SK-MEL-5 (cell line): ENCODE measurements at places on chromosomes 16 and 17. TPM values are rescaled to one million over a fixed set of nuclear protein-coding genes. Genes with fewer than 3 reads are reported as not detected.

Gene GLP2R
- total RNA-seq, result not detected in 2 replicates

Gene ADAM11
- total RNA-seq, result 7.6 and 8.6 TPM in 2 replicates

Gene MNT
- total RNA-seq, result 8.8 and 10.5 TPM in 2 replicates

Gene GAS7
- 114 and 115 TPM in 2 replicates for total RNA-seq

Gene ETV4
- total RNA-seq, result 154 and 164 TPM in 2 replicates

Gene SCGB1C2
- not detected in 2 replicates for total RNA-seq

Gene SF3B3
- 187 and 191 TPM in 2 replicates for total RNA-seq

GRCh38 chr17:46024590-46024989 lies 25.5 kb downstream of the STH start:
- DNase-seq, result no peak

DNA sequence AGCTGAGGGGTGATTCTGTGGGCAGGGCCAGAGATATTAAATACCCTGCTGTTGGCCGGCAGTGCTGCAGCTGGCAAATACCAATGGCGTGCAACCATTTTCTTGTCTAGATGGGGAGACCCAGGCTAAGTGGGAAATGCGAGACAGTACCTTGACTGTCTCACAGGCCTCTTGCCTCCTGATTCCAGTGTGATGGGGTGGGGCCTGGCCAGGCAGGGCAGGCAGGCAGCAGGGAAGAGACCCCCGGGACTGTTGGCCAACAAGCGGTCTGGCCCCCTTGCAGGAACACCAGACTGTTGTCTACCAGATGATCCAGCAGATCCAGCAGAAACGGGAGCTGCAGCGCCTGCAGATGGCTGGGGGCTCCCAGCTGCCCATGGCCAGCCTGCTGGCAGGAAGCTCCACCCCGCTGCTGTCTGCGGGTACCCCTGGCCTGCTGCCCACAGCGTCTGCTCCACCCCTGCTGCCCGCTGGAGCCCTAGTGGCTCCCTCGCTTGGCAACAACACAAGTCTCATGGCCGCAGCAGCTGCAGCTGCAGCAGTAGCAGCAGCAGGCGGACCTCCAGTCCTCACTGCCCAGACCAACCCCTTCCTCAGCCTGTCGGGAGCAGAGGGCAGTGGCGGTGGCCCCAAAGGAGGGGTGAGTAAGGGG lies 5.7 kb upstream of the CISD3 start:
- DNase-seq, result no peak

GRCh38 chr16:89574681-89575246 lies 794 bp upstream of the CPNE7 start:
- peak; percentile 49 for DNase-seq

- no peak for DNase-seq
These were observed 35.9 kb downstream of the HSBP1 start for GRCh38 chr16:83843657-83844056.

DNA sequence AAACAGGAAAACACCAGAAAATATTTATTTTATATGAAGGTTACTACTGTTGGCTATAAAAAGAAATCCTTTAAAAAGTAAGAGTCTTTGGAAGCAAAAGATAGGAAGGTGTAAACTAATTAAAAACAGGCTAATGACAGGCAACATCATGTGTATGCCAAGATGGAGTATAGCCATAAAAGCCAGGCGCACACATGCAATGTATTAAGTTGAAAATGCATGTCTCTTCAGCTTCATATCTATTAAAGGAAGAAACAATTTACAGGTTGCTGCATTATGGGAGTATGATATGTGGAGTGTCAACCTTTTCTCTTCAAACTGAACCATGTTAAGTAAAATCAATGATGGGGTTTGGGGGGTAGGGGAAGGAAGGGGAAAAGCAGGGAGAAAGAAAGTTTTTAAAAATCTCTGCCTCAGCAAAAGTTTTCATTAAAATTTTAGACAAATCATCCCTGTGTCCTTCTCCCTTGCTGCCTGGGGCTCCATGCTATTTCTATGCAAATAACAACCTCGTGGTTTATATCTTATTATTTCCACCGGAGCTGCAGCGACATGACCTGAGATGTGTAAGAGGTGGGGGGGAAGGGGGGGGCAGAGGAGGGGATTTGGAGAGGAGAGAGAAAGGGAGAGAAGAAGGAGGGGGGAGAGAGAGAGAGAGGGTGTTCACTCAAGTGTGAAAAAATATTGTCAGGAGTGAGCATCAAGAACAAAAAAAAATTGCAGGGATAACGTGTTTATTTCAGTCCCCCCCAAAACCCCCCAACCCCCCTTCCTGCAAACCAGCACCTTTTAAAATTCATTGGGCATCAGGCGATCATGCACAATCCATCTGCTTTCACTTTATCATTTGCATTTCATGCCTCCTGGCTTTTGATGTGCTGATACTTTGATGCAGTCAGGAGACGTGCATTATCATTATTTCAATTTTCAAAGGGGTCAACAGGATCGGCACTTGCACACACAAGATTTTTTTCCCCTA lies 197.6 kb downstream of the AATF start:
- DNase-seq, result no peak

DNA sequence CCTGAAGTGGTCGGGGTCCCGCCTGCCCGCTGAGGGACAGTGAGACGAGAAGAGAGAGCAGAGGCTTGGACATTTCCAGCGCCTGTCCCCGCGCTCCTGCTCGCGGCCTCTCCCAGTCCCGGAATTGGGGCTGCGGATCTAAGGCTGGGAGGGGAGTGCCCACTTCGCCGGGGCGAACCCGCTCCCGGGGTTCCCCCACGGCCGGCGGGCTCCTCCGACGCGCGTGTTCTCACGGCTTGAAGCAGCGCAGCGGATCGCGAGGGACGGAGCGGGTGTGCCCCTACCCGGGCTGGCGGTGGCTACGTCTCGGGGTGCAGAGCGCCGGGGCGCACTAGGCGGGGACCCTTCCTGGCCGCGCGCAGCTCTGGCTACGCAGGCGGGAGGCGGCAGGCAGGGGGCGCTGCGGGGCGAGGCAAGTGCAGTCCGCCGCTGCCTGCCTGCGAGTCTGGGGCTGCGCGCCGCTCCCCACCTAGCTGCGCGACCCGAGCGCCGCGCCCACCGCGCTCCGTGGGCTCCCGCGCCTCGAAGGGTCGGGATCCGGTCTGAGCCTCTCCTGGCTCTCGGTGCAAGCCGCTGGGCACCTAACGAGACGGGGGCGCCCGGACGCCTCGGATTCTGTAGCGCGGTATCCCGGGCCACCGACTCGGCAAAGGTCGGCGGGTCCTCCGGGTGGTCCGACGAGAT lies 1.2 kb downstream of the NGFR start:
- DNase-seq, result peak; percentile 48

GRCh38 chr16:25126820-25127232 lies 15.3 kb downstream of the LCMT1 start:
- DNase-seq, result peak; percentile 52

DNA sequence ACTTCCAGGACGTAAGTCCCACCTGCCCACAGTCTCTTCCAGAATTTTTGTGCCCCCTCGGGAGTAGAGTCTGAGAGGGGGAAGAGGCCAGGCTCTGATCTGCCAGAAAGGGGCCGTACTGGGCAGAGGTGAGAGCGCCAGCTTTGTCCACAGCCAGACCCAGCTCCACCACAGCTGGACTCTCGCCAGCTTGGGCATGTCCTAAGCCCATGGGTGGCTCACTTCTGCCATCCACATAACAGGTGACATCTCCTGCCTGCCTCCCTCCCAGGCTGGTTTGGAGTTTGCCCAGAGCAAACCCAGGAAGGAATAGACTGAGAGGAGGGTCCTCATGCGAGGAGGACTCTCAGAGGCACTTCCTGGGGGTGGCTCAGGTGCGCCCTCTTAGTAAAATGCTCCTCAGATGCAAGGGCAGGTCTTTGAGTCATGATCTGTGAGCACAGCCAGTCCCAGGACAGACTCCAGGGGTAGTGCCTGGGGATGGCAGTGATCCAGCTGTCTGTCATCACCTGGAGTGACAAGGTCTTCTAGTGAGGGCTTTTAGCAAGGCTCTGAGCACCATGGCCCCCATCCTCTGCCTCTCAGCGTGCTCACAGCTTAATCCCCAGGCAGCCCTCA lies 89.2 kb downstream of the AMFR start:
- no peak for DNase-seq

- DNase-seq, result no peak
These were observed 11.0 kb upstream of the LHX1 start for GRCh38 chr17:36926226-36926625.

DNA sequence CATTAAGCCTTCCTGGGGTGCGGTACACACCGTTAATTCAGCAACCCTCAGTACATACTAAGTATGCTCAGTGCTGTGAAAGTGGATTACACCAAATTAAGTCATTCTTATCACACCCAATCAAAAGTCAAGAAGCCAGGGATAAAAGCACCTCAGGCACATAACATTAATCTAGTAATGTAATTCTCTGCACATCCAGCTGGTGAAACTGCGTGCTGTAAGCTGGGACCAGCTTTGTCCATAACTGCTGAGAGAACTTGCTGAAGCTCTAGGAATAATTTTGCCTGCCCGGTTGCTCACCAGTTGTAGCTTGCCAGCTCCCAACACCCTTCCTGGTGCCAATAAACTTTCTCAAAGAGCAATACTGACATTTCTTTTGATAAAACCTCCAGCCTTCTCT lies 44.9 kb downstream of the SLC47A1 start:
- DNase-seq, result no peak

DNA sequence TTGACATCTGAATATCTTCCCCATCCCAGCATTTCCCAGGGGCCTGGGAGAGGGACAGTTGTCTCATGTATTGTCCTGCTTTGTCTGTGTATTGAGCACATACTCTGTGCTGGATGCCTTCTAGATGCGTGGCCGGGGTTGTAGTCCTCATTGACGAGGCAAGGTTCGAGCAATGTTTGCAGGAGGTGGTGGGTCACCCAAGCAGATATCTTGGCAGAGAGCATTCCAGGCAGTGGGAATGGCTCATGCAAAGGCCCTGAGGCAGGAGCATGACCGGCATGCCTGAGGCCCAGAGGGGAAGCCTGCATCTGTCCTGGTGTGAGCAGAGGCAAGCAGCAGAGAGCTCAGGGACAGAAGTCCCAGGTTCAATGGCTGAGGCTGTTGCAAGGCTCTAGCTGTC lies 17.5 kb downstream of the KRT33A start:
- no peak for DNase-seq

DNA sequence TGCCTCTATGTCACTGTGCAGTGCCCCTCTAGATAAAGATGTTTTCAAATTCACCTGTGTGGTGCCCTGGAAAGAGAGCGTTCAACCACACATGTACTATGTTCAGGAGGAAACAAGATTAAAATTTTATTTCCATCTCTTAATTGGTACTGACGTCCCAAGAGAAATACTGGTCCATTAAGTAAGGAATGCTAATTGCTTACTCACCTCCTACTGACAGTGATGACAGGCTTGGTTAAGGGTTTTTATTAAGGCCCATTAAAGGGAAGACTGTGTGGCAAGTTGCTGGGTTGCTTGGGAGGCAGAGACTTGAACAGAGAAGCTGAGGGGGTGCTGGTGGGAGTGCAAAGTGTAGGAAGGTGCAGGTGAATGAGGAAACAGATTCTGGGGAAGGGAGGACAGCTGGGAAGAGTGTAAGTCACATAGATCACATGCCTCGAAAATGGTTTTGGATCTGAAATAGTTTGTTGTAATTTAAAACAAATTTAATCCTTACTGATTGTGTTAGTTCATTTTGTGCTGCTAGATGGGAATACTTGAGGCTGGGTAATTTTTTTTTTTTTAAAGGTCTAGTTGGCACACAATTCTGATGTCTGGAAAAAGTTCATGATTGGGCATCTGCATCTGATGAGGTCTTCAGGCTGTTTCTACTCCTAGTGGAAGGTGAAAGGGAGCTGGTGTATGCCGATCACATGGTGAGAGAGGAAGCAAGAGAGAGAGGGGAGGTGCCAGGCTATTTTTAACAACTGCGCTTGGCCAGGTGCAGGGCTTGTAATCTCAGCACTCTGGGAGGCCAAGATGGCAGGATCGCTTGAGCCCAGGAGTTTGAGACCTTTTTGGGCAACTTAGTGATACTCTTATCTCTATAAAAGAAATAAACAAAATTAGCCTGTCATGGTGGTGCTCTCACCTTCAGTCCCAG lies 140.5 kb downstream of the CACNG3 start:
- DNase-seq, result no peak

DNA sequence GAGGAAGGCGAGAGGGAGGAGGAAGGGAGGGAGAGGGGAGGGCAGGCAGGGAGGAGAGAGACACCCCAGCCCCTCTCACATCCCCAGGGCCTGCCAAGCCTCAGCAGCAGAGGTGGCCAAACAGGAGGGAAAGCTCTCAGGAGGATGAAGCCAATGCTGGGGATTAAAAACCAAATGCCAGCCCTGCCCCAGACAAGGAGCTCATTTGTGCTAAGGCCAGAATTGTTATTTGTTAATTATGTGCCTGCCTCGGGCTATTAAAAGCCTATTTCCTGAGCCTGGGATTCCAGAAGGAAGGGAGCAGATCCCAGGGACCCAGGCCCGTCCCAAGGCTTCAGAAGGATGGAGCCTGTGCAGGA lies 27.9 kb upstream of the GINS2 start:
- DNase-seq, result peak; percentile 72

GRCh38 chr17:7889166-7889955 lies 772 bp downstream of the CHD3 start:
- peak; percentile 84 for DNase-seq

DNA sequence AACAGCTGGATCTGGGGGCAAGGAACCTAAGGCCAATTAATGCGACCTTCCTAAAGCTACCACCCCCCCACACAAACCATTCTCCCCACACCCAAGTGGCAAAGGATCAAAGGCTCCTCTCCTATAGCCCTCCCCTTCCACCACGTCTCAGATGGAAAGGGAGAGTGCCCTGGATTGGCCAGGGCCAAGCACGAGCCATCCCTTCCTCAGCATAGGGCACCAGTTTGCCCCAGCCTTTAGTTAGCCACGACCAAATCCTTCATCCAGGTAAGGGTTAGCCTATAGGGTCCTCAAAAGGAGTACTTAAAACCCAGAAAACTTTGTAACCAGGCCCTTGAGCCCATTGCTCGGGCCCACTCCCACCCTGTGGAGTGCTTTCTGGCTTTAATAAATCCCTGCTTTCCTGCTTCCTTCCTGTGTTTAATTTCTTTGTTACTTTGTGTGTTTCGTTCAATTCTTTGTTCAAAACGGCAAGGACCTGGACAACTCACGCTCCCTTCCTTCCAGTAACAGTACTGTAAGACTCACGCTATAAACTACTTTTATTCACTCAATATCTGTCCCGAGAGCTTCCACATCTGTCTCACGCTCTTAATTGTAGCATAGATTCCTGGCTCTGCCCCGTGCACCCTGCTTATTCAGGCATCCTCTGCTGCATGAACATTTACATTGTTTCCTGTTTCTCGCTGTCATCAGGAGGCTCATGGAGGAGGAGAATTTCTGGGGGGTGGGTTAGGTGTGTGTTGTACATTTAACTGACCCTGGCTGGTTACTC lies 62.3 kb downstream of the TNFRSF13B start:
- DNase-seq, result no peak

DNA sequence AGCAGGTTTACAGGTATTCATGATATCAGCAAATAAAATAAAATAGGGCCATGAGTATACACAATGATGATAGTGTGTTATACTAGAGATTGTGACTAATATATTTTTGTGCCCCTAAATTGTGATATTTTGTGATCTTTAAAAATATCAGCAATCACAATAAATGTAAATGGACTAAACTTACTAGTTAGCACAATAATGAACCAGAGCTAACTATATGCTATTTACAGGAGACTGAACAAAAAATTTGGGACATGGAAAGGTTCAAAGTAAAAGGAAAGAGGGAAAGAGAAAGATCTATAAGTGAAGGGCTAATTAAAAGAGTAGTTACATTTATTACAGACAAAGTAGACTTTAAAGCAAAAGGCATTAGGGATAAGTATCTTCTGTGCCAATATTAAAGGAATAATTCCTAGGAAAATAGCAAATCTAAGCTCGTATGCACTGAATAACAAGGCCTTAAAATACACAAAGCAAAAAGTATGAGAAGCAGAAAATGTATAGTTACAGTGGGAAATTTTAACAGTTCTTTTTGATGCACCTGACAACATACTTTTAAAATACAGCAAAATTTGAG lies 5.0 kb upstream of the MSI2 start:
- no peak for DNase-seq

GRCh38 chr16:12295395-12295794 lies 318.9 kb downstream of the SNX29 start:
- no peak for DNase-seq
